ENCODE measurements at places on chromosomes 11 and 22. TPM values are rescaled to one million over a fixed set of nuclear protein-coding genes. Genes with fewer than 3 reads are reported as not detected.

Gene MMP7
- 13.8 TPM for total RNA-seq

Gene OR5P2
- 5.2 TPM for total RNA-seq

DNA sequence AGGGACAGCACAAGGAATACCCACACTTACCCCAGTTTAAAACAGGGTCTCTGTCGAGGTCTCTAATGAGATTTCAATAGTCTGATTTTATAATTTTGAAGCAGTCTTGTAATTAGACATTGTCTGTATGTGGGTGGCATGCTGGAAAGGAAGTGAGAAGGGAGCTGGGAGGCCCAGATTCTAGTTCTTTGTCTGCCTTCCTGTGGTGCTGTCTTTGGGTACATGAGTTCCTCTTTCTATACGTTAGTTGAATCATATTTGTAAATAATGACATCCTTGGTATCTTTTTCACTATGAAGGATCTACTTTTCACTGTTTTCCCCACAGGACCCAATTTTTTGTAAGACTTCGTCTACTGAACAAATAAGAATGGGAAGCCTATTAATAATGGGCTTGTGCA is 42.0 kb upstream of the TENM4 start:
- DNase-seq: no peak

GRCh38 chr22:48709453-48709852 is 1118.2 kb downstream of the BRD1 start:
- DNase-seq: no peak

DNA sequence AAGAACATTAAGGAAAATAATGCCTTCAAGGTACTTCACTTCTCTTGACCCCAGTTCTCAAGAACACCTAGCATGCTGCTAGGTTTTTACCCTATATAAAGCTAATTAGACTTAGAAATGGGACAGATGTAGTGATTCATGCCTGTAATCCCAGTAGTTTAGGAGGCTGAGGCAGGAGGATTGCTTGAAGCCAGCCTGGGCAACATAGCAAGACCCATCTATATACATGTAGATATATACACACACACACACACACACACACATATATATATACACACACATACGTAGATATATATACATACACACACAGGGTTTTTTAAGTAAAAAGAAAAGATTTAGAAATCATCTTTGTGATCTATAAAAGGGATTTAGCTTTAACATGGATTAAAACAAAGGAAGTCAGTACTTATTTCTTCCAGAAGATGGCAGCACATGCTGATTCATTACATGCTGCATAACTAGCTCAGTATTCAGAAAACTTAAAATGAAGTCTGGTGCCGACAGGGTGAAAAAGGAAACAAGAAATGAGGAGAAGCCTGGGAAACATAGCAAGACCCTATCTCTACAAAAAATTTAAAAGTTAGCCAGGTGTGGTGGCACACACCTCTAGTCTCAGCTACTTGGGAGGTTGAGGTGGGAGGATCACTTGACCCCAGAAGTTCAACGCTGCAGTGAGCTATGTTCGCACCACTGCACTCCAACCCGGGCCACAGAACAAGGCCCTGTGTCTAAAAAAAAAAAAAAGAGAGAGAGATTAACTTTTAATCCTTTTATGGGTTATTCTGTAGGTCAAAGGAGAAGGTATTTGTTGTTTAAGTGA is 28.5 kb upstream of the RBX1 start:
- DNase-seq: peak; percentile 35

- DNase-seq: no peak
Measured at GRCh38 chr22:22371031-22371541, 126.5 kb downstream of the VPREB1 start.

GRCh38 chr11:74377689-74378088 is 20.5 kb downstream of the PGM2L1 start:
- no peak for DNase-seq

DNA sequence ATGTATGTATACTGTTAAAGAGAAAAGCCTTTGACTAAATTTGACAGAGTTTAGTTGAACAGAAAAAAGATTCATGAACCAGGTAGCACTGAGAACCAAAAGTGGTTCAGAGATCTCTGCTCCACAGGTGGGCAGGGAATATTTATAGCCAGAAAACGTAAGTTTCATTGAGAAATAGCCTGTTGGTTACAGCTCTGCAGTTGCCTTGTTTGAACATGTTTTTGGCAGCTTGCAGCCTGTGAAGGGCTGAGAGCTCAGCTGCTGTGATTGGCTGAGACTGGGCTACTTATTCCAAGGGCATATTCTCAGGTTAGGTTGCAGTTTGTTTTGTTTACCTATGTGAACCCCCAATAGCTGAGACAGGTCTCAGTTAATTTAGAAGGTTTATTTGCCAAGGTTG is 13.5 kb upstream of the ZNF74 start:
- DNase-seq: peak; percentile 60

Gene XKR3
- total RNA-seq: not detected

Gene PHETA2
- 0.72 TPM for total RNA-seq

Gene CLDN5
- not detected for total RNA-seq

DNA sequence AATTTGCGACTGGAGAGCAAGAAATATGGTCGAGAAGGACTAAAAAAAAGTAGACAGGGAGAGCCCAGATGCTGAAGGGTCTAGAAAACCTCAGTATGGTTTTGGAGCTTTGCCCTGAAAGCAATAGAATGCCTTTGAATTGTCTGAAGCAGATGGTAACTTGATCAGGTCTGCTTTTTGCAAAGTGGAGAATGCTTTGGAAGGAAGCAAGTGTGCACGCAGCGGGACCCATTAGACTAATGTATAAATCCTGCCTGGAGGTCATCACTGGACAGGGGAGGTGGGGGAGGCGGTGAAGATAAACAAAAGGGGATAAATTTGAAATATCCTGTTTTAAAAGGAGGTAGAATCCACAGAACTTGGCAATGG is 757 bp upstream of the HINFP start:
- DNase-seq: no peak

Gene BATF2
- total RNA-seq: 1.3 TPM

DNA sequence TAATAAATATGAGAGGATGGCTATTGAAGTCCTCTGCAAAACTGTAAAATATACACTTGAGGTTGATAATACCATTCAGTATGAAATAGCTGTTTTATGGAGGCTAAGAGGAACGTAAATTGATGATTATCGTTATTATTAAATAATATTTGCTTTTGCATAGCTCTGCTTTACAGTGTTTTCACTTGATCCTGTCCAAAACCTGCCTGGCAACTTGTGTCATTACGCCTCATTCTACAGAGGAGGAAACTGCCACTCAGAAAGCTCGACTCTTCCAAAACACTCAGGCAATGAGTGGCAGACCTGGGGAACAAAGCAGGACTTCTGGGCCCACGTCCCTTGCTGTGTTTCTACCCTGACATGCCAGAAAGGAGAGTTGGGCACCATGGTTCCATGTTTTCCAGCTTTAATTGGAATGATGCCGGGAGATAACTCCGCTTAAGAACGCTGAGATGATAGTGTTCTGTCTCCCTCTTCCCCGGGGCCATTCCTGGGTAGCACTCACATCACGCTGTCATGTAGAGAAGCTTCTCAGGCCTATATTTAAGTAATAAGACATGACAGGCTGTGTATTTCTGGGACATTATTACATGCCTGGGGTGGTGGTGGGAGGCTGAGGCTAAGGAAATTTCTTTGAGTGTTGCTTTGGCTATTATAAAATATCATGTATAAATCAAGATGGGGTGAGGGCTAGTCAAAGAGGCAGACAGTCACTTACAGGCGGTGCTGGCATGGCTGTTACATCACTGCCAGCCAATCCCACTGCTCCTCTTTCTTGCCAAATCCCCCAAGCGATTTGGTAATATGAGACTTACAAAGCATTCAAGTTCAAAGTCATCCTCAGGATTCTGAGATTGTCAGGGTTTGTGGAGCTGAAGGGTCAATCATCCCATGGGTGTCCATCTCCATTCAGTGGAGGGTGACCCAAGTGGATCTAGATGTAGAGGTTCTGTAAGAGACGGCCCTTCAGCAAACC is 501.7 kb downstream of the INSC start:
- DNase-seq: no peak

- no peak for DNase-seq
Measured at GRCh38 chr11:92866679-92867282, 102.7 kb upstream of the MTNR1B start.

- DNase-seq: no peak
Measured at GRCh38 chr22:19966908-19967750, 25.5 kb upstream of the TXNRD2 start.

Gene PAK1
- 60.5 TPM for total RNA-seq

DNA sequence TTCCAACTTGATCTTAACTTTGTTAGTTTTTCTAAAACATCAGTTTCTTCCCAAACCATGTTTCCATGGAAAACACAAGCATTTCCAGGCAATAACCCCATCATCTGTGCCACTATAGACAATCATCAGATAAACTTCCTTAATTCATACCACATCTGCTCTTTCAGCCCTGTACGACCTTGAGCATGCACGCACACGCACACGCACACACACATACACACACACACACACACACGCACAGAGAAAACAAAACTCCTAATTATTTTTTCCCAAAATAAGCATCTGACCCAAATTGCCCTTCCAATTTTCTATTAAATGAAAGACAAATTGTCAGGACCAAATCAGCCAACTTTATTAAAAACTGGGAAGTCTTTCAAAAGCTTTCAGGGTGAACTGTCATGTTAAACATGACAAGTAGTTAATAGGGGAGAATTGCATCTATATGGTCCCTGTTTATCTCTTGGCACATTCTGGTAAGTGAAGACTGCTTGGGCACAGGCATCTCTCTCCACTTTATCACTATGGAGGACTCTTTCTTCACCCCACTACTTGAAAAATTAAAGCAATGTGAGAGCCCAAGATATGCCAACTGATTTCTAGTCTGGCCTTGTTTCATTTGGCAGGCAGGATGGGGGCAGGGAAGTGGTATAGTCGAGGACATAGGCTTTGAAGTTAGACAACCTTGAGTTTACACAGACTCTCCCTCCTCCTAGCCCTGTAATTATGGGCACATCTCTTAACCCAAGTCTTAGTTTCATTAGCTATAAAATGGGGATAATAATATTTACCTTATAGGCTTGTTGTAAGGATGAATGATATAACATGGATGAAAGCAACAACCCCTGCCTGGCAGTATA is 15.1 kb downstream of the ADM start:
- DNase-seq: no peak

Gene TNNI2
- 13.0 TPM for total RNA-seq

DNA sequence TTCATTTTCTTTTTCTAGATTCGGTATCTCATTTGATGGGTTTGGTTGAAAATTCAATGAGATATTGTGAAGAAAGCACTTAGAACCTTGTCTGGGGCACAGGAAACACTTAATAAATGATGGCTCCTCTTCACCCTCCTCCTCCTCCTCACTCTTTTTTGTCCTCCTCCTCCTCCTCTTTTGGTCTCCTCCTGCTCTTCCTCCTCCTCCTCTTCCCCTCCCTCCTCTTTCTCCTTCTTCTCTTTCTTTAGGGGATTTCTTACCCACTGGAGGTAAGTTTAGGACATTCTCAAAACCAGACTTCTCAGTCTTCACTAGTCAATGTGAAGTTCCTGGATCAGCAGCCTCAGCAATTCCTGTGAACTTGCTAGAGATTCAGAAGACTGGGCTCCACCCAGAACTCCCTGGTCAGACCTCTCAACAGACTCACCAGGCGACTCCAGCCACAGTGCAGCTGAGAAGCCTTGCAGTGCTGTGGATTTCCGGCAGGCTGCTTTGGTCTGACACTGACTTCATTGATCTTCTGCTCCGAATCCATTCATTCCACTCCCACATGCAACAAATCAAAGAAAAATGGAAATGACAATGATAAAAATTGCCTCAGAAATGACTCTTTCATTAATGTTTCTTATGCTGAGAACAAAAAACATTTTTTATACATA is 368.6 kb upstream of the B3GAT1 start:
- no peak for DNase-seq

DNA sequence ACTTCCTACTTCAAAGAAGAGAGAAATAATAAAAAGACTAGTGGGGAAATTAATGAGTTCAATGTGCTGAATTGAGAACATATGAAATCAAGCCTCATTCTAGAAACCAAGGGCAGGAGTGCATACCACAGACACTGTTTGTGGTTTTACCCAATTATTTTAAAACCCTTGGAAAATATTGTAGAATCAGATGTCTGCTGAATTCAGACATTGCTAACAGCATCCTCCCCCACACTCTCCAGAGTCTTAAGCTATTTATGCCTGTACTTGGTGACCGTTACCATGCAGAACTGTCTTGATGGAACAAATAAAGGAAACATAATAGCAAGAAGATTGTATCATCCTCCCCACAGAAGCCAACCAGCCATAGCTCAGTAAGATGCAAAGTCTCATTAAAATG is 850.1 kb downstream of the NTM start:
- DNase-seq: peak; percentile 4

GRCh38 chr22:37848587-37849088 is 581 bp upstream of the EIF3L start:
- DNase-seq: peak; percentile 20

Gene AIFM3
- 5.0 TPM for total RNA-seq

- no peak for DNase-seq
Measured at GRCh38 chr11:106105986-106106385, 28.5 kb downstream of the AASDHPPT start.

Gene NLRP14
- 0.33 TPM for total RNA-seq

GRCh38 chr11:72227316-72228228 is 3.0 kb downstream of the INPPL1 start:
- peak; percentile 61 for DNase-seq

Gene TSPAN4
- 50.3 TPM for total RNA-seq

DNA sequence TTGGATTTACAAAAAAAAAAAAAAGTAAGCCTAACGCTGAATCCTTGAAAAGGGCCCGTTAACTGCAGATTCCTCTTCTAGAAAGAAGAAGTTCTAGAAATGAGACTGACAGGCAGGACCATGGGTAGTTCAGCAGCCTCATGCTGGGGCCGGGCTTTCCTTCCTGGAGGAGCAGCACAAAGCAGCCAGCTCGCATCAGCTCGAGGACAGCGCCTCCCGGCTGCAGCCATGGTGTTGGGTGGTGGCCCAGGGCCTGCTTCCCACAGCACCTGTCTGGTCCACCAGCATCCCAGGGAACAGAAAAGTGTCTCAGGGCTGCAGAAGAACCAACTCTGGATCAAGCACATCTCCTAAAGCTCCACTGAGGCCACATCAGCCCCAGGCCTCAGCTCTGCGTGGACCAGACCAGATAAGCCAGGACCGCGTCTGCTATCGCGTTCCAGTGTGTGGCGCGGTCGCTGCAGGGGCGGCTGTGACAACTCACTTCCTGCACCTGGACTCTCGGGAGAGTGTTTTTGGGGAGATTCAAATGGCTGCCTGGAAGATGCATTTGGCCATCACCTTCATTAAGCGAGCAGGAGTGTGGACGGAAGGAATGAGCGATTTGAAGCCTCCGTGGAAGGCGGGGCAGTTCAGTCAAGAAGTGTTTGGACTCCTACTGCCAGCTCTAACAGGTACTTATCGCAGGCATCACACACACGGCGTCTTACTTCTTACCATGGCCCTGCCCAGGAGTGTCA is 53.5 kb downstream of the MYH9 start:
- no peak for DNase-seq

Gene SMIM35
- total RNA-seq: not detected

Gene CD3E
- not detected for total RNA-seq

DNA sequence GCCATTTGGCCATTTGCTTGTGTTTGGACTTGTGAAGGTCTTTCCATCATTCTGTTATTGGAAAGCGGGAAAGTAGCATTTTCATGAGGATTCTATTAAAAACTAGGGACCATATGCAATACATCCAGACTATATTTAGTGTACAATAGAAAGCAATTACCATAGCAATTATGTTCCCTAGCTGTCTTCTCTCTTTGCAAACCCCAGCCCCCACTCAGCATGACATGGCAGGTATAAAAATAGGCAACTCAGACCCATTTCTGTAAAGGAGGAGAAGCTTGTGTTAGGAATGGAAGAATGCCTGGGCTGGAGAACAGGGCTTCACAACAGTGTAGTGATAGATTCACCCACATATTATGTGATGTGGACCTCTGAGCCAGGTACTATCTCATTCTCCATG is 12.4 kb downstream of the OR51B6 start:
- no peak for DNase-seq

- DNase-seq: no peak
Measured at GRCh38 chr22:40334899-40335298, 11.4 kb upstream of the ADSL start.
